ENCODE measurements at places on chromosomes 6 and 20.

- DNase-seq: peak; percentile 71
These were observed 122.6 kb upstream of the MCHR2 start for GRCh38 chr6:100116411-100117194.

- DNase-seq: no peak
These were observed 24.8 kb downstream of the RREB1 start for GRCh38 chr6:7132398-7133035.

GRCh38 chr6:38957426-38957825 is 91.2 kb upstream of the GLP1R start:
- no peak for DNase-seq

DNA sequence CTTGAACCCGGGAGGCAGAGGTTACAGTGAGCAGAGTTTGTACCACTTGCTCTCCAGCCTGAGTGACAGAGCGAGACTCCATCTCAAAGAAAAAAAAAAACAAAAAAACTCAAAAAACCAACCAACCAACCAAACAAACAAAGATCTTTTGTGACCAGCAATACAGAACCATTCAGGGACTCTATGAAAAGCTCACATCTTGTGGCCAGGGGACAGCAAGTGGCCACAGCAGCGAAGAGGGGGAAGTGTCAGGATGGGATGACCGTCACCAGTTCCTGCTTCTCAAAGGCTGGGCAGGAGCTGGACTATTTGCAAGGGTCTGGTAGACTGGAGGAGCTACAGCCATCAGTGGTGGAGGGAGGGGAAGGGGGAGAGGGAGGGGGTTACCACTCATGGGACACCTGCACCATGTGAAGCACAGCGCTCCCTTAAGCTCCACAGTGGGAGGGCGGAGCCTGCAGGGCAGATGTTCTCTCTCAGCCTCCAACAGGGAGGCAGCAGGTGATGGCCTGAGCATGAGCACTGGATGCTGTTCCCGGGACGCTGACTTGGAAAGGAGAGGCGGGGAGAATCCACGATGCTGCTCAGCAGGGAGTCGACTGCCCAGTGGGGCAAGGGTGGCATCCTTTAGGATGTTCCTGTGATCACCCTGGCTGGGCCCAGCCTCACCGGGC is 19.7 kb upstream of the ULBP3 start:
- no peak for DNase-seq

DNA sequence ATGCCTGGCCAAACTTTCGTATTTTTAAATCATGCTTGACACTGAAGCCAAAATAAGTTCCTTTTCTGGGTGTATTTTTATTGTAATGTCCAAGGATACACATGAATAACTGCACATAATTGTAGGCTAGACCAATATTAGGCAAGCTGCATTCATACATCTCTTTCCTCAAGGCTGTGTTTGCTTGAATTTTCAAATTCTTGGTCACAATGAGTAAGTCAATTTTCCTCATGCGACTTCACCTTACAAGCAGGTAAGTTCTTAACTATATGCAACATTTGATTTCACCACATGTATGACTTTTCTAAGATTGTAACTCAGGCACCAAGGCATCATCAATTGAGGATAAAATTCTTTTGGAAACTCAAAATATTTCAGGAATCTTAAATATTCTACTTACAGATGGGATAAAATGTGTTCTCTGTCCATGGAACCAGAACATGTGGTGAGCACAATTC is 112.4 kb upstream of the ZNF217 start:
- no peak for DNase-seq

GRCh38 chr6:11424395-11425034 is 113.0 kb upstream of the TMEM170B start:
- no peak for DNase-seq

DNA sequence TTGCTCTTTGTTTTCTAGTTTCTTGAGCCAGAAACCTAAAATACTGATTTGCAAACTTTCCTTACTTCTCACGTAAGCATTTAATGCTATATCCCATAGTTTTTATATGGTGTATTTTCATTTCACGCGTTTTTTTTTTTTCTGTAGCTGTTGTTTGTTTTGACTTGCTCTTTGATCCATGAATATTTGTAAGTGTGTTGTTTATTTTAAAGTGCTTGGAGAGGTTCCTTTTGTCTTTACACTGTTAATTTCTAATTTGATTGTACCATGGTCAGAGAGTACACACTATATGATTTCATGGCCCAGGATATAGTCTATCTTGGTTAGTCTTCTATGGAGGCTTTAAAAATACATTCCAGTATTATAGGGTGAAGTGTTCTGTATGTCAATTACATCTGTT is 84.8 kb upstream of the RNF217 start:
- DNase-seq: no peak

- DNase-seq: no peak
These were observed 31.4 kb downstream of the IGF2R start for GRCh38 chr6:160000280-160000704.

- no peak for DNase-seq
These were observed 184.8 kb upstream of the SASH1 start for GRCh38 chr6:148157841-148158240.

DNA sequence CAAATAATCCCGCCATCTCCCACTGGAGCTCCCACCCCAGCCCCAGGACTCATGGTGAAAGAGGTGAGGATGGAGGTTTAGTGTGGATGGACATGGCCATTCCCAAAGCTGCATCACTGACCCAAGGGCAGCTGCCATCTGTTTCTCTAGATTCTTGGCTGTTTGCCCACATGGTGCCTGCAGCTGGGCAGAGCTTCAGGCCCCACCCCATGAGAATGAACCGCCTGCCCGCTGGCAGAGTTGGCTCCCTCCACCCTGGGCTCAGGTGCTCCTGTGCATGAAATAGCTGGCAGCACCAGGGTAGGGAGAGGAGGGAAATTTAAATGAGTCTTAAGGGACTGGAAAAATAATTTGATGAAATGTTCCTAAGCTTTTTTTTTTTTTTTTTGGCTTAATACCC is 17.4 kb downstream of the SCML4 start:
- DNase-seq: no peak

GRCh38 chr6:25172819-25173218 is 106.4 kb upstream of the CARMIL1 start:
- no peak for DNase-seq
